ENCODE measurements at places on chromosomes 11 and 22. TPM values are rescaled to one million over a fixed set of nuclear protein-coding genes. Genes with fewer than 3 reads are reported as not detected.

- DNase-seq = no peak
These were observed 34.6 kb downstream of the LIMK2 start for GRCh38 chr22:31246687-31247086.

DNA sequence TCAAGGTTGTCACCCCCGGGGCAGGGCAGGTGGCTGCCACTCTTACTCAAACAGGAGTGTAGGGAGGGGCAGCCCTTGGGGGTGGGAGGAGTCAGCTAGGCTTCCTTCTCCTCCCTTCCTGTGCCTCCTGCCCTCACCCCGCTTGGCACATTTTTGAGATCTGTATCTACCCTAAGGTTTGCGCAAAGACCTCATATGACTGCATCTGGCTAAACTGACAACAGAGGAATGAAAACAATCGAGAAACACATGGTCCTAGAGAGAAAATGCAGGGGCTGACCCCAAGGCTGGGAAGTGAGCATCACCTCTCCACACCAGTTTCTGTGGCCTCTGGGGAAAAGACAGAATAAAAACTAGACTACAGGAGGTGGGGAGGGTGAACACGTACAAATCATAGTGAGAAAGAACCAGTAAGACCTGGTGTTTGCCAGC, 28.1 kb downstream of the IGSF9B start:
- DNase-seq = no peak

DNA sequence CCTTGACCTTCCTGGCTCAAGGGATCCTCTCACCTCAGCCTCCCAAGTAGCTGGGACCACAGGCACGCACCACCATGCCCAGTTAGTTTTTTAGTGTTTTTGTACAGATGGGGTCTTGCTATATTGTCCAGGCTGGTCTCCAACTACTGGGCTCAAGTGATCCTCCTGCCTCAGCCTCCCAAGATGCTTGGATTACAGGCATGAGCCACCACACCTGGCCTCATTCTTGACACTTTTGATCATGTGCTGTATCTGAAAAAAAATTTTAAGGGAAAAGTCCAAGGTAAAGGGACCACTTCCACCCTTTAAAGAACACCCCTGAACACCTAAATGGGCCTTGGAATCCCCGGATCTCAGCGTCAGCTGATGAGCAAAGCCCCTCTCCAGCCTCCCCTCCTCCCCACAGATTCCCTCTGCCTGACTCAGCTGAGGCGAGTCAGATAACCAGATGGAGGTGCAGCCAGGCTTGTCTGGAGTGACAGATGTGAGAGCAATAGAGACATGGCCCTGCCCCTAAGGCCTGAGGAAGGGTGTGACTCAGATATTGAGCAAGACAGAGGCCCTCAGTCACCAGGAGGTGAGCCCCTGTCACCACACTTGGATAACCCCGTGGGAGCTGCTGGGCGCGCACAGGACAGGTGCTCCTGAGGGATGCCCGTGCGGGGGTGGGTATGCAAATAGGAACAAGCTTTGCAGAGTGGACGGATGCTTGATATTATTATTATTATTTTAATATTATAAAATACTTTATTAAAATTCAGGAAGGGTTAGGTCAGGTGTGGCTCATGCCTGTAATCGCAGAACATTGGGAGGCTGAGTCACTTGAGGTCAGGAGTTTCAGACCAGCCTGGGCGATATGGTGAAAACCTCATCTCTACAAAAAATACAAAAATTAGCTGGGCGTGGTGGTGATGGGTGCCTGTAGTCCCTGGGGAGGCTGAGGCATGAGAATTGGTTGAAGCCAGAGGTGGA, 5.0 kb upstream of the CCDC88B start:
- DNase-seq = no peak

GRCh38 chr22:45064313-45065278, 54.8 kb upstream of the PHF21B start:
- DNase-seq = no peak

DNA sequence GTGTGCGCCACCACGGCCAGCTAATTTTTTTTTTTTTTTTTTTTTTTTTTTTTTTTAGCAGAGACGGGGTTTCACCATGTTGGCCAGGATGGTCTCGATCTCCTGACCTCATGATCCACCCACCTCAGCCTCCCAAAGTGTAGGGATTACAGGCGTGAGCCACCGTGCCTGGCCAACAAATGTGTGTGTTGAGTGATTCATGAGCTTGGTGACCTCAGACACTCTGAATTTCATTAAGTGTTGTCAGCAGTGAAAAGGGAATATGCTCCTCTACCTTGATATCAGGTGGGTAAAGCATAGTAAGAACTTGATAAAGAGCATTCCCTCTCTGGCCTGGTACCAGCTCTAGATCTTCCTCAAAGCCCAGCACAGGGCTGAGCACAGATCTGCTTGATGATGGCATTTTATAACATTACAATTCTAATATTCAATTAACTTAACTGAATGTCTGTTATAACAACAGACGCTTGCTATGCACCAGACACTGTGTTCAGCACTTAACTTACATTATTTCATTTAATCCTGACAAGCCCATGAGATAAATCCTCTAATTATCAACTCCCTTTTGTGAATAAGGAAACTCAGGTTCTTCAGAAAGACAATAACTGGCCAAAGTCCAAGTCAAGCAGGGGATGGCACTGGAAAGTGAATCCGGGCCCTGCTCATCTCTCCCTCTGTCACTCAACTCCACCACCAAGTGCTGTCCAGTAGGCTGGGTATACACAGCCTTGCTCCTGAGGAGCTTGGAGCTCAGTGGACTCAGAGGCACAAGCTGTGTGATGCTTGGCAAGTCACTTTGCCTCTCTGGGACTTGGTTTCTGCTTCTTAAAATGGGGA, 13.0 kb downstream of the TBC1D10A start:
- no peak for DNase-seq

GRCh38 chr22:40709752-40710413, 30.6 kb downstream of the MCHR1 start:
- DNase-seq = no peak

- DNase-seq = no peak
These were observed 4.5 kb upstream of the CREB3L1 start for GRCh38 chr11:46272816-46273427.

DNA sequence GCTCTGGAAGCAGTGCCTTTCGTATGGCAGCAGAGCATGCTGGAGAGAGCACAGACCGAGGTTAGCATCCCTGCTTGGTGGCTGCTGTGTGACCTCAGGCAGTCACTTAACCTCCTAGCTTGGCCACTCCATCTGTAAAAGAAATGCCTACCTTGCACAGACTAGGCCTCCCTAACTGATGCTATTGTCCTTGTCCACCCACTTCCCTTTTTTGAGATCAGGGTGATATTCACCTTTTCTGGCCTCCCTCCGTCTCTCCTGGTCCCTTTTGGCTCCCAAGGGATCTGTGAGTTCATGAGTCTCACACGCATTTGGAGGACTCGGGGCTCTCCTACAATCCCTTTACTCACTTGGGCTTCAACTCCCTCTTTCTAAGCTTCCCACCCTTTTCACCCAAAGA, 37.2 kb downstream of the TECTA start:
- no peak for DNase-seq

Gene OR2AG1
- total RNA-seq = not detected

Gene CDC42EP2
- total RNA-seq = 18.7 TPM

Gene CREB3L1
- total RNA-seq = 3.0 TPM

Measured in thoracic aorta (tissue), 2 donors.